ENCODE measurements at places on chromosomes 11 and 22.

GRCh38 chr11:111540937-111541253 is 375 bp downstream of the LAYN start:
- DNase-seq: no peak

DNA sequence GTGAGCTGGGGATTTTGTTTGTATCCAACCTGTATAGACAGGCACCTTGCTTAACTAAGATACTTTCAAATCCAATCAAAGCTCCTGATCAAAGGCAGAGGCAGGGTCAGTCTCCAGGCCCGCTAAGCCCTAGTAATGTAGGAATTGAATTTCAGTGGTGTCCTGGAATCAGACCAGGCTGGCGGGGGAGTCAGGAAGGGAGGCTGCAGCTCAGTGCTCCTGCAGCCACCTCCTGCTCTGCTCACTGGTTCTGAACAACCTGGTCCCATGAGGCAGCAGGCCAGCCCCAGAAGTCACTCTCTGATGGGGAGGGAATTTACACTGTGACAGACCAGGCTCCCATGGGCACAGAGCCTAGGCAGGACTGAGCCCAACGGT is 38.5 kb upstream of the GALNT18 start:
- no peak for DNase-seq

GRCh38 chr22:23065495-23066122 is 4.7 kb upstream of the GNAZ start:
- DNase-seq: peak; percentile 15

- peak; percentile 73 for DNase-seq
Observed at GRCh38 chr11:2156416-2157182, 4.4 kb downstream of the INS start.

DNA sequence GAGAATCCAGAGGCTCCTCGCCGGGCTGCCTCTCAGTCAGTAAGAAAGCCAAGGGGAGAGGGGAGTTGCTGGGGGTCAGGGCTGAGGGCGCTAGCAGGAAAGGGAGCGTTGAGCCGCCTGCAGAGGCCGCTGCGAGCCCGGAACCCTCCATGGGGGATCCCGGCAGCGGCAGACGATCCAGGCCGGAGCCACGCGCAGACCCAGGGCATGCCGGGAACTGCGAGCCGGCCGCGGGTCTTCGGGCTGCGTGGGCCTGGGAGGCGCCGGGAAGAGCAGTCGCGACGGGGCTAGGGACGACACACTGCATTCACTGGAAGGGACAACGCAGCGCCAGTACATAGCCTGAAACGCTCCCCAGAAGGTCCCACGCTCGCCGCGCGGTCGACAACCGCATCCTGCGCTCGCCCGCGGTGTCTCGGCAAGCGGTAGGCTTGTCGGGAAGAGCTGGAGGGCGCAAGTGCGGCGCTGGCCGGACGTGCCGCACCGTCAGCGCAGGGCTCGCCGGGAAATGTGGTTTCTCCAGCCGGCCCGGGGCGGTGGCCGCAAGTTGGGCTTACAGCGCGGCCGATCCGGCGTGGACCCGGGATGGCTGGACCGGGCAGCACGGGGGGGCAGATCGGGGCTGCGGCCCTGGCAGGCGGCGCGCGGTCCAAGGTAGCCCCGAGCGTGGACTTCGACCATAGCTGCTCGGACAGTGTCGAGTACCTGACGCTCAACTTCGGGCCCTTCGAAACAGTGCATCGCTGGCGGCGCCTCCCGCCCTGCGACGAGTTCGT is at the start of gene LZTR1:
LZTR1 (plus strand) TSS at position 511 of the 776 bp plus-strand sequence; CDS start at position 586, 75 bp downstream.
- DNase-seq: peak; percentile 87

GRCh38 chr11:106389101-106389500 is 311.6 kb downstream of the AASDHPPT start:
- DNase-seq: no peak

DNA sequence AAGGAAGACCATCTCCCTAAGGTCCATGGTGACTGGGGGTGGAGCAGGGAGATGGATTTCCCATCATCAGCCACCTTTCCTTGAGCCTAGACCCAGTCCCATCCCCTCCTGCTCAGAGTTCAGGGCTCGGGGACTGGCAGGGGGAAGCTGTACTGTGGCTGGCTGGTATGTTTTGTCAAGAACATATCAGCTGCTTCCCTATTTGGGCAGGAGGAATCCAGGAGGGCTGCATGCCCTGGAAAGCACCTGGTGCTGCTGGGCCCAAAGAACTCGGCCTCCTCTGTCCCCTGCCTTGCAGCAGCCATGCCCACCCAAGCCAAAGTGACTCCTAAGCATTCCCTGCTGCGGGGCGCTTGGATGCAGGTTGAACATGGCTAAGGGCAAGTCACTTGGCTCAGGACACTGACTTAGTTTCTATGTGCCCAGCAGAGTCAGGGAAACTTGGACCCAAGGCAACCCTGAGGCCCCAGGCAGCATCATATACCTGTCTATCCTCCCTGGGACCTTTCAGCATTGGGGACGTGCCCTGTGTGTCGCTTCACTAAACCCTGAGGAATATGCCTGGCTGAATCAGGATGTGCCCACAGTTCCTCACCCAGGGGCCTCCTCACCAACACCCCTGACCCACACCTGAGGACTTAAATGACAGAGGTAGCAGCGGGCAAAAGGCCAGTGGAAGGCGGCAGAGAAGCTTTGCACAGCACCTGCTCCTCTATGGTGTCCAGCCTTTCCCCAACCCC is 43.1 kb downstream of the BUD13 start:
- no peak for DNase-seq
